ENCODE measurements at places on chromosomes 3 and 15. TPM values are rescaled to one million over a fixed set of nuclear protein-coding genes. Genes with fewer than 3 reads are reported as not detected.

ADAMTS17 gene
- total RNA-seq = 4.2 TPM

TEX55 gene
- total RNA-seq = not detected

DNA sequence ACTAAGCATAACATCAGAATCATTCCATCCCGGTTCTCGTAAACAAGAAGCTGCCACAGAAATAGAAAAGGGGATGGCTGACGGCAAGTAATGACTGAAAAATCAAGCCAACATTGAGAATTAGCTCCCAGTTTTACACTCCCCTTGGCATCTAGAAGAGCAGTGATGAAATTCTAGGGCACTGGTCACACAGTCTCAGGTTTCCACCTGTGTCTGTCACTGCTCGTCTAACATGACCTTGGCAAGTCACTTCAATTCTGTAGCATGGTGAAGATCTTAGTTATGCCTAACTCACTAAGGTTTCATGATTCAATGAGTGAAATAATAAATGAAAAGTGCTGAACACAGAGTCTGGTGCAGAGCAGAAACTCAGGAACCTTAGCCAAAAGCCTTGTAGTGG, 272.3 kb upstream of the ARRDC4 start:
- no peaks in the 10 kb centered on the region for H3K36me3 ChIP-seq
- no peak overlapping the region for H3K4me3 ChIP-seq
- H3K4me1 ChIP-seq = no peaks in the 10 kb centered on the region
- H3K27ac ChIP-seq = no peak overlapping the region
- no peak for DNase-seq
- no peaks in the 10 kb centered on the region for H3K27me3 ChIP-seq

GRCh38 chr3:12559520-12559919, 2.6 kb downstream of the MKRN2 start:
- no peaks in the 10 kb centered on the region for H3K27me3 ChIP-seq
- H3K27ac ChIP-seq = no peak overlapping the region
- H3K4me1 ChIP-seq = peaks cover 26% of the 10 kb centered on the region
- no peak overlapping the region for H3K4me3 ChIP-seq
- DNase-seq = no peak

GRCh38 chr3:126434931-126435411, 40.3 kb downstream of the CFAP100 start:
- no peak overlapping the region for H3K27ac ChIP-seq
- no peak overlapping the region for H3K4me3 ChIP-seq
- no peaks in the 10 kb centered on the region for H3K27me3 ChIP-seq
- peaks cover 5% of the 10 kb centered on the region for H3K36me3 ChIP-seq
- DNase-seq = no peak

DNA sequence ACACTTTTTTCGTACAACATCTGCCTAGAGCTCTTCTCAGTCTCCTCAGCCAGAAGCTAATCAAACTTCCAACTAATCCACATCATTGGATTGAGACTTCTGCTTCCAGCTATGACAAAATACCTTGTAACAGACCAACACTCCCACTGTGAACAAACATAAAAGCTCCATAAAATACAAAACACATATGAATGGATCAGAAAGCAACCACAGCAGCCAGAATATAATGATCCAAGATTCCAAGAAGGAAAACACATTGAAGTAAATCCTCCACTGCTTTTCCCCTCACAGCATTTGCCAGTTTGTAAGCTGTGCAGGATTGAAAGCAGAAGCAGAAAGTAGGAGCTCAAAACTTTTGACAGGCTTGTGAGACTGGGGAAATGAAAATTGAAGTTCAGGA, 863.2 kb downstream of the TUSC7 start:
- no peaks in the 10 kb centered on the region for H3K27me3 ChIP-seq
- no peaks in the 10 kb centered on the region for H3K4me1 ChIP-seq
- no peaks in the 10 kb centered on the region for H3K36me3 ChIP-seq
- H3K27ac ChIP-seq = no peak overlapping the region
- no peak for DNase-seq
- H3K4me3 ChIP-seq = no peak overlapping the region

DNA sequence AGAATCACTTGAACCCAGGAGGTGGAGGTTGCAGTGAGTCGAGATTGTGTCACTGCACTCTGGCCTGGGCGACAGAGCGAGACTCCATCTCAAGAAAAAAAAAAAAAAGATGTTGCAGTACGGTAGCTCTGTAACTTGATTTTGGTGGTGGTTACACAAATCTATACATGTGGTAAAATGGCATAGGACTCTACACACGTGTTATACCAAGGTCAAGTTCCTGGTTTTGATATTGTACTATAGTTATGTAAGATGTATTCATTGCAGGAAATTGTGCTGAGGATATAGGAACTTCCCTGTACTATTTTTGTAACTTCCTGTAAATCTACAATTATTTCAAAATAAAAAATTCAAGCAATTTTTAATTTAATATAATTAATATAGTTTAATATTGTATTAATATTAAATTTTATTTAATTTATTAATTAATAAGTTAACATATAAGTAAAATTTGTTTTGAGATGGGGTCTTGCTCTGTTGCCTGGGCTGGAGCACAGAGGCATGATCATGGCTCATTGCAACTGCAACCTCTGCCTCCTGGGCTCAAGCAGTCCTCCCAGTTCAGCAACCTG, 9.9 kb downstream of the MYD88 start:
- no peak overlapping the region for H3K4me3 ChIP-seq
- no peak for DNase-seq
- H3K36me3 ChIP-seq = no peaks in the 10 kb centered on the region
- peaks cover 15% of the 10 kb centered on the region for H3K4me1 ChIP-seq
- H3K27me3 ChIP-seq = no peaks in the 10 kb centered on the region

All from HCT116 (cell line).